ENCODE measurements at places on chromosomes 6 and 20. TPM values are rescaled to one million over a fixed set of nuclear protein-coding genes. Genes with fewer than 3 reads are reported as not detected.

C20orf141 gene
- total RNA-seq, result not detected

NKX2-2 gene
- total RNA-seq, result 15.5 TPM

MAFB gene
- 6.1 TPM for total RNA-seq

MYT1 gene
- 1.9 TPM for total RNA-seq

PSMB9 gene
- not detected for total RNA-seq

SLC24A3 gene
- 1.5 TPM for total RNA-seq

TOP1 gene
- 90.8 TPM for total RNA-seq

CFAP206 gene
- total RNA-seq, result 1.2 TPM

TTI1 gene
- total RNA-seq, result 51.9 TPM

FOXC1 gene
- total RNA-seq, result 1.1 TPM

SRC gene
- 126 TPM for total RNA-seq

C6orf89 gene
- total RNA-seq, result 29.9 TPM

MYL9 gene
- total RNA-seq, result 31.0 TPM

VWA7 gene
- 9.5 TPM for total RNA-seq

BPIFB2 gene
- total RNA-seq, result not detected

PDSS2 gene
- total RNA-seq, result 12.5 TPM

PNLDC1 gene
- not detected for total RNA-seq

PRICKLE4 gene
- 4.9 TPM for total RNA-seq

DCDC2 gene
- 22.2 TPM for total RNA-seq

METTL24 gene
- total RNA-seq, result 10.0 TPM

RTEL1 gene
- 35.5 TPM for total RNA-seq

TXLNB gene
- not detected for total RNA-seq

AHCY gene
- 328 TPM for total RNA-seq

PAK5 gene
- 12.2 TPM for total RNA-seq

BAK1 gene
- 21.0 TPM for total RNA-seq

DEFB124 gene
- not detected for total RNA-seq

BMP6 gene
- 3.4 TPM for total RNA-seq

ENPP3 gene
- not detected for total RNA-seq

IGF2R gene
- 144 TPM for total RNA-seq

SNPH gene
- total RNA-seq, result 2.7 TPM

OGFR gene
- total RNA-seq, result 31.0 TPM

FGD2 gene
- not detected for total RNA-seq

ELOVL4 gene
- total RNA-seq, result 6.2 TPM

PRSS35 gene
- total RNA-seq, result 8.5 TPM

SYS1 gene
- 31.1 TPM for total RNA-seq

MYLK2 gene
- 0.42 TPM for total RNA-seq

F13A1 gene
- total RNA-seq, result 0.24 TPM

MROH8 gene
- total RNA-seq, result 5.7 TPM

KCNQ5 gene
- total RNA-seq, result 1.0 TPM

HTR1E gene
- not detected for total RNA-seq

ARMC12 gene
- 0.36 TPM for total RNA-seq

OTOR gene
- not detected for total RNA-seq

TMEM244 gene
- not detected for total RNA-seq

SHLD1 gene
- total RNA-seq, result 8.5 TPM

SLCO4A1 gene
- total RNA-seq, result 3.6 TPM

MRS2 gene
- 49.4 TPM for total RNA-seq

SYCP2 gene
- 1.4 TPM for total RNA-seq
